ENCODE measurements at places on chromosomes 6 and 20. TPM values are rescaled to one million over a fixed set of nuclear protein-coding genes. Genes with fewer than 3 reads are reported as not detected.
A peak's percentile ranks its signal among the peaks of the same experiment; 100 is the strongest.

GRCh38 chr6:143395699-143396098, 54.8 kb downstream of the ADAT2 start:
- H3K27ac ChIP-seq, result no peak overlapping the region
- H3K4me3 ChIP-seq, result no peak overlapping the region
- H3K36me3 ChIP-seq, result no peaks in the 10 kb centered on the region

GRCh38 chr20:15740046-15740775, 833.0 kb downstream of the KIF16B start:
- no peak overlapping the region for H3K4me3 ChIP-seq
- H3K36me3 ChIP-seq, result no peaks in the 10 kb centered on the region
- no peak for DNase-seq
- no peaks in the 10 kb centered on the region for H3K27me3 ChIP-seq
- H3K4me1 ChIP-seq, result no peaks in the 10 kb centered on the region

RNF146 gene
- 54.6 TPM for total RNA-seq

DNA sequence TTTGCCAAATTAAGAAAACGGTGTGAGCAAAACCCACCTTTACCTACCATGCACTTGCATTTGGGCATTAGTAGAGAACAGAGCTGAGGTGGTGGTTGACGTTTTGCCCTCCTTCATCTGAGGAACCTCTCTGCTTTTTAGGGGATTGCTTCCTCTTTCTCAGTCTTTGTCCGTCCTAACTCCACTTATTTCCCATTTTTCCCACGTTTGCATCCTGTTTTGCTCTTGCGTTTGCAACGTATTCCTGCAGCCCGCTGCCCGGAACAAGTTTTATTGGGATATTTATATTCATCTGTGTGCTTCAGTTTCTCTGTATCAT, 374 bp upstream of the SERINC1 start:
- H3K27ac ChIP-seq, result peak overlapping the region; percentile 97
- H3K27me3 ChIP-seq, result no peaks in the 10 kb centered on the region
- H3K4me1 ChIP-seq, result peaks cover 23% of the 10 kb centered on the region

GRCh38 chr6:51077821-51078518, 259.3 kb downstream of the TFAP2B start:
- H3K27me3 ChIP-seq, result no peaks in the 10 kb centered on the region
- H3K4me1 ChIP-seq, result no peaks in the 10 kb centered on the region
- no peak overlapping the region for H3K27ac ChIP-seq
- H3K36me3 ChIP-seq, result no peaks in the 10 kb centered on the region
- H3K4me3 ChIP-seq, result no peak overlapping the region

TRIM15 gene
- not detected for total RNA-seq

- H3K27ac ChIP-seq, result peak overlapping the region; percentile 6
- peaks cover 12% of the 10 kb centered on the region for H3K4me1 ChIP-seq
- no peak overlapping the region for H3K4me3 ChIP-seq
- H3K36me3 ChIP-seq, result no peaks in the 10 kb centered on the region
These were observed 6.7 kb upstream of the C2 start for GRCh38 chr6:31920811-31921210.

- no peak overlapping the region for H3K27ac ChIP-seq
- no peaks in the 10 kb centered on the region for H3K36me3 ChIP-seq
- H3K27me3 ChIP-seq, result no peaks in the 10 kb centered on the region
- H3K4me3 ChIP-seq, result no peak overlapping the region
- peaks cover 8% of the 10 kb centered on the region for H3K4me1 ChIP-seq
These were observed 506.7 kb upstream of the MARCKS start for GRCh38 chr6:113350461-113350860.

GRCh38 chr6:4936681-4937041, 67.2 kb downstream of the RPP40 start:
- peaks cover under 1% of the 10 kb centered on the region for H3K4me1 ChIP-seq
- no peak overlapping the region for H3K27ac ChIP-seq
- no peak overlapping the region for H3K4me3 ChIP-seq
- no peaks in the 10 kb centered on the region for H3K27me3 ChIP-seq

SLC22A7 gene
- not detected for total RNA-seq

DNA sequence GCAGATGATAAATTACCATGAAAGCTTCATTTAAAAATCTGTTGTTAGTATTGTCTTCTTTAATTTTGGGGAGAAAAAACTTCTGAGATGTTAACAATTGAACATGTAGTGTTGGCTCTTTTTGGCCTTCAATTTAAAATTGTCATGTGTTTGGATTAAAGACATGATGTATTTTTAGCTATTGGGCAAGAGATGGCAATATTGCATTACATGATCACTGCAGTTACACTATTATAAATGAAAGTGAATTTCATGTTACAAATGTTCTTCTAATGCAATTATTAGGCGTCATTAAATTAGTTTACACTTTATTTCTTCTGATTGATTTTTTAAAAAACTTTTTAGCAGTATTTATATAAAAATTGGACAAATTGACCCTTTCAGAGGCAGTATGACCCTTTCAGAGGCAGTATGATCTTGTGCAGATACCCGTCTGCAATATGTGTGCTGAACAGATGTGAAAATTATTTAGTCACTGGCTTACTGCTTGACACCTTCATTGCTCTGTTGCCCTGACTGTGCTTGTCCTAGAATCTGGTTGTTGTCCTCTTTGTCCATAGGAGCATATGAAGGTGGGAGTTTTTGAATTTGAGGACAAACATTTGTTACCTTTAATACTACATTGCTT, 25.8 kb downstream of the CDKAL1 start:
- no peak overlapping the region for H3K27ac ChIP-seq
- H3K4me1 ChIP-seq, result no peaks in the 10 kb centered on the region

- no peak for DNase-seq
- no peak overlapping the region for H3K27ac ChIP-seq
- no peaks in the 10 kb centered on the region for H3K36me3 ChIP-seq
- peaks cover 7% of the 10 kb centered on the region for H3K27me3 ChIP-seq
These were observed 3.1 kb downstream of the METTL24 start for GRCh38 chr6:110355022-110355421.

- H3K4me3 ChIP-seq, result no peak overlapping the region
- no peak overlapping the region for H3K27ac ChIP-seq
- no peaks in the 10 kb centered on the region for H3K27me3 ChIP-seq
- H3K36me3 ChIP-seq, result no peaks in the 10 kb centered on the region
- H3K4me1 ChIP-seq, result no peaks in the 10 kb centered on the region
- no peak for DNase-seq
These were observed 172.3 kb downstream of the EPM2A start for GRCh38 chr6:145562771-145563615.

DNA sequence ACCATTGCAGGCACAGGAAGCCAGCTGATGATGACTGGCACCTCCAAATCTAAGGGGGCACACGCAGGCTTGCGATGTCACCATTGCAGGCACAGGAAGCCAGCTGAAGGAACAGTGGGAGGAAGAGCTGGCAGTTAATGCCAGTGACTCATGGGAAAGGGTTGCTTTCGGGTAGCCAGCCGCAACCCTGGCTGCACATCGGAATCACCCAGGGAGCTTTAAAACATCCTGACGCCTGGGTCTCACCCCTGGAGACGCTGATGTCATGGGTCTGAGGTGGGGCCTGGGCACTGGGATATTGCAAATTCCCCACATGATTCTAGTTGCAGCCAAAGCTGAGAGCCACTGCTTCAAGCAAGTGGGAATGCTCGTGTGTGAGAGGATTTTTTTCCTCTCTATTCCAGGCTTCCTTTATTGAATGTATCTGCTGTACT, 16.1 kb upstream of the CCN6 start:
- no peak overlapping the region for H3K27ac ChIP-seq
- no peak overlapping the region for H3K4me3 ChIP-seq
- no peaks in the 10 kb centered on the region for H3K27me3 ChIP-seq
- no peak for DNase-seq

DNA sequence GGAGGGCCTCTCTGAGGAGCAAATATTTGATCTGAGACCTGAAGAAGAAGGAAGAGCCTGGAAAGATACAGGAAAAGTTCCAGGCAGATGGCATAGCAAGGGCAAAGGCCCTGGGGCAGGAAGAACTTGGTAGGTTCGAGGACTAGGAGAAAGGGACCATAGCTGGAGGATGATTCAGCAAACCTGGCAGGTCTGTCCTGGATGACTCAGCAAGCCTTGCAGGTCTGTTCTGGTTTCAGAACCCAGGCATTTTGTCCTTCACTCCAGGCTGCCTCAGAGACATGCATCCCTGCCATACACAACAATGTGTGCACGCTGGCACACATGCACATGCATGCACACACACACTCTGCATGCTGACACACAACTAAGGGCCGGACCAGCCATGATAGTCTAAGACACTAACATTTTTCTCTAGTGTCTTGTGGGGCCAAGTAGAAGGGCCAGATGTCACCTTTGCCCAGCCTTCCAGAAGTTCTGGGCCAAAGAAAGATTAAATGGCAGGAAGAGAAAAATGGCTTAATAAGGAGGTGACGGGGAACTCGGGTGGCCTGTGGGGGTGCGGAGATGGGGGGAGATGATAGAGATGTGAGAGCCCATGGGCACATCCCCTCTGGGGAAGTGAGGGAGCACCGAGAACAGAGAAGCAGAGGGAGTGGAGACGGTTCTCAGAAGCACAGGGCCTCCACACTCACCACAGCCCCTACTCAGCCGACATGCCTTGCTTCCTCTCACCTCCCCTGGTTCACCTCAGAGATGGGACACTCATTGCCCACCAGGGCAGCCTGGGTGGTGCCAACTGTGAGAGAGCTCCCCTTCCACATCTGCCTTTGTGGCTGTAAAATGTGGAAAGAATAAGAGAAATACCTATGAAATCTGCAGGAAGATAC, 15.4 kb upstream of the TRIB3 start:
- no peak overlapping the region for H3K4me3 ChIP-seq
- no peak for DNase-seq
- H3K36me3 ChIP-seq, result no peaks in the 10 kb centered on the region
- no peak overlapping the region for H3K27ac ChIP-seq

DNA sequence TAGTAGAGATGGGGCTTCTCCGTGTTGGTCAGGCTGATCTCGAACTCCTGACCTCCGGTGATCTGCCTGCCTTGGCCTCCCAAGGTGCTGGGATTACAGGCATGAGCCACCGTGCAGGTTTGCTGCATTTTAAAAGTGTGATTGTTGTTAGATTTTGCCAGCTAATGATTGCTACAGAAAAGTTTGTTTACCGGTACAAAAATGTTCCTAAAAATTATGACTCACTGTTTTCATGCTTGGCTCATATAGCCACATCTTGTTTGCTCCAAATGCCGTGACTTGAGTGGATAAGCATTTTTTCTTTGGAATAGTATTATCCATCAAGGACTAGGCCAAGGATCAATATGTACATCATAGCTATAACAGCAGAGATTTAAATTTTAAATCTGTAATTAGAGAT, 24.3 kb downstream of the LRRN4 start:
- no peak for DNase-seq
- peaks cover 45% of the 10 kb centered on the region for H3K36me3 ChIP-seq
- no peaks in the 10 kb centered on the region for H3K27me3 ChIP-seq
- peaks cover 5% of the 10 kb centered on the region for H3K4me1 ChIP-seq
- H3K4me3 ChIP-seq, result no peak overlapping the region
